Activated CD4-positive, alpha-beta T cell treated with anti-CD3 and anti-CD28 coated beads for 1 hour (primary cell): ENCODE measurements at places on chromosomes 2 and 18.

- DNase-seq, result no peak
Measured at GRCh38 chr2:39780825-39781600, 2.0 kb upstream of the THUMPD2 start.

- no peak for DNase-seq
Measured at GRCh38 chr2:130829015-130829414, 7.7 kb upstream of the ARHGEF4 start.

GRCh38 chr2:237324837-237325236 is 89.1 kb downstream of the COL6A3 start:
- no peak for DNase-seq

DNA sequence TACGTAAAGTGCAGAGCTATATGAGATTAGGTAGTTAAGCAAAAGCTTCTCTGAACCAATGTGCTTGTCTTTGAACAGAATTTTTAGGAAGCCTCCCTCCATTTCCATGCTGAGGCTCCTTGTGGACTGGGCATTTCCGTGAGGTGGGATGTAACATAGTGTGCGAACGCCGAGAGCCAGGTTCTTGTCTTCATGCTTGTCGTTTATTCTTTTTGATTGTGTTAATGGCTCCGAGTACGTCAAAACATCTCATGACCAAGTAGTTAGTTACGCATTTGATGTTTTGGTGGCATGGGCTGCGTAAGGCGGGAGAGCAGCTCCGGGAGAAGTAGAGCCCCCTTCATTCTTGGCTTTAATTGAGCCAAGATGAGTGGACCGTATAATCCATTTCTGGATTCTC is 32.9 kb downstream of the DGKD start:
- no peak for DNase-seq

DNA sequence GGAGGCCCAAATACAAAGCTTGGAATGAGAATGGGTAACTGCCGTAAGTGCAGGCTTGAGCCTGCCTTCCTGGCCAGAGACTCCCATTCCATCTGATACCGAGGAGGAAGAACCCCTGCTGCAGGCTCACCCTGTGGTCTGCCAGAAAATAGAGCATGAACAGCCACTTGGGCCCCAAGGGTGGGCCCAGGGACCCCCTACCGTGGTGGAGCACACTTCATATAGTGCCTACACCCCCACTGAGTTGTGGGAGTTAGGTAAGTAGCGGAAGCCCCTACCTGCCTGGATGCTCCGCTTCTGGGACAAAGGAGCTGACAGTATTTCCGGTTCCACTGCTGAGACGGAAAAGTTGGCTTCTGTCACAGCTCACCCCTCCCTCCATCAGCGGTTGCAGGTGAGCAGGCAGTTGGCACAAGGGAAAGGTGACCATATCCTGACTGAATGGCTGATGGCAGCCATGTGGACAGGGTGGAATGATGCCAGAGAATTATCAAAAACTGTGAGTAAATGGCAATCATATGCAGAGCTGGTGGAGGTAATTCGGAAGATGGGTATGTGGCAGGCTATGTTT is 11.5 kb upstream of the C2orf42 start:
- DNase-seq, result no peak

GRCh38 chr2:179771791-179772190 is 89.6 kb downstream of the ZNF385B start:
- DNase-seq, result no peak

DNA sequence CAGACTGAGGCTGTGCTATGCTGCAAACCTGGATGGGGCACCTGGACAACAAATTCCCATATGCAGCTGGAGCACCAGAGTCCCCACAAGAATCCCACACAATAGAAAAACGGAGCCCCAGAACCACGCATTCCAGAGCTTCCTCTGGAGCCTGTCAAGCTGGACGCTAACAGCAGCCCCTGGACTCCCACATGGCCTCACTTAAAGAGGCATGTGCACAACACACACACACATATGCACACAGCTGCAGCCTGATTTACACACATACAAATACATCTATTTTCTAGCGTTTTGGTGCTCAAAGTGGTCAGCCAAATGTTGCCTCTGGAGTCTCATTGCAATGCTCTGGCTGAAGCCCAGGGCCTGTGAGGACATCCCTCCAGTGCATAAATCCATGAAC is 632.7 kb upstream of the ID2 start:
- DNase-seq, result no peak
